Activated naive CD8-positive, alpha-beta T cell treated with anti-CD3 and anti-CD28 coated beads, Interleukin-2, amount 10 ng/mL, durations not matched to agents 7 days and 5 days (primary cell): ENCODE measurements at places on chromosomes 7 and 10. TPM values are rescaled to one million over a fixed set of nuclear protein-coding genes. Genes with fewer than 3 reads are reported as not detected.

- DNase-seq = no peak
Observed at GRCh38 chr7:47957156-47957555, 8.9 kb upstream of the PKD1L1 start.

Gene THSD7A
- not detected for total RNA-seq

- no peak for DNase-seq
Observed at GRCh38 chr10:24908793-24909423, 43.5 kb downstream of the PRTFDC1 start.

Gene UCN3
- not detected for total RNA-seq

GRCh38 chr10:34217524-34217923 lies 597.6 kb downstream of the PARD3 start:
- no peak for DNase-seq

GRCh38 chr7:22417841-22418240 lies 60.9 kb upstream of the RAPGEF5 start:
- DNase-seq = no peak

- peak; percentile 49 for DNase-seq
Observed at GRCh38 chr10:43846187-43846680, 197.6 kb upstream of the ZNF32 start.

Gene OLAH
- 0.45 TPM for total RNA-seq

GRCh38 chr10:31074722-31075086 lies 43.0 kb upstream of the ZNF438 start:
- no peak for DNase-seq

- no peak for DNase-seq
Observed at GRCh38 chr10:69239816-69240434, 19.8 kb downstream of the HKDC1 start.
